ENCODE measurements at places on chromosomes 4 and X. TPM values are rescaled to one million over a fixed set of nuclear protein-coding genes. Genes with fewer than 3 reads are reported as not detected.

- H3K27me3 ChIP-seq: no peaks in the 10 kb centered on the region
- no peaks in the 10 kb centered on the region for H3K36me3 ChIP-seq
- H3K4me3 ChIP-seq: no peak overlapping the region
- H3K27ac ChIP-seq: no peak overlapping the region
Observed at GRCh38 chrX:121114691-121115090, 67.3 kb downstream of the GLUD2 start.

DNA sequence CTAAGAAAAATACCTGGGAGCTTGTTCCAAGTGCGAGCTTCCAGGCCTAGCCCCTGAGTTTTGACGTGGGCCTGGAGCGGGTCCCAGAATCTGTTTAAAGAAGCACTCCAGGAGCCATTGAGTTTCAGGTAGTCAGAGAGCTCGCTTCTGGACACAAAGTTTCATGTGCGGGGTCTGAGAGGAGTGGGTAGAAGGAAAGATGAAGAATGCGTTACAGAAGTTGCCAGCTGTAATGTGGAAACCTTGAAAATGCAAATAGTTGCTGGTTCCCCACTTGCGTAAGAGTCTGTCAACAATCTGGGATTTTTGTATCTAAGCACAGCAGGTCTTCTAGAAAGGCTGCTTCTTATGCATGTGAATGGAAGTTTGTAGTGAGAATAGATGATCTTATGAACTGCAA lies 77.5 kb upstream of the CLCN4 start:
- H3K27me3 ChIP-seq: no peaks in the 10 kb centered on the region
- no peak for DNase-seq
- H3K36me3 ChIP-seq: peaks cover 2% of the 10 kb centered on the region
- H3K4me3 ChIP-seq: no peak overlapping the region
- peaks cover 22% of the 10 kb centered on the region for H3K4me1 ChIP-seq

NFKB1 gene
- total RNA-seq: 122 TPM

DNA sequence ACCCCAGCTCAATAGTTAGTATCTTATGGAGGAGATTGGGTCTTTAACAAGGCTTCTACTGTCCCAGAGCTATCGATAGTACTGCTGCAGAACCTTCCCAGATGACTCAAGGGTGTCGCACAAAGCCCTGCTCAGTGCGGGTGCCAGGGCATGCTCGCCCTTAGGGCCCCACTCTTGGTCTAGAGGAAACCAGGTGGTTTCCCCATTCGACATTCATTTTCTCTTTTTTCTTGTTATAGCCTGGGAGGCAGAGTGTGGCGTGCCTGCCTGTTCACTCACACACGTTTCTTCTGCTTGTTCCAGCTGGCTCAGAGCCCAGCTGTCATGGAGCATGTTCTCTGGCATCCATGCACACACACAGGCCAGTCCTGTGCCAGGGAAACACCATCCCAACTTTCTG lies 144.5 kb downstream of the SMIM20 start:
- DNase-seq: peak; percentile 84
- H3K4me1 ChIP-seq: peaks cover 29% of the 10 kb centered on the region
- no peaks in the 10 kb centered on the region for H3K27me3 ChIP-seq

- no peaks in the 10 kb centered on the region for H3K27me3 ChIP-seq
- H3K4me1 ChIP-seq: no peaks in the 10 kb centered on the region
- no peak for DNase-seq
- H3K36me3 ChIP-seq: no peaks in the 10 kb centered on the region
- no peak overlapping the region for H3K27ac ChIP-seq
Observed at GRCh38 chr4:167177925-167178324, 56.4 kb downstream of the SPOCK3 start.
